ENCODE measurements at places on chromosomes 11 and 22. TPM values are rescaled to one million over a fixed set of nuclear protein-coding genes. Genes with fewer than 3 reads are reported as not detected.

The B3GAT1 gene
- polyA plus RNA-seq: 0.15 TPM

- H3K27ac ChIP-seq: no peak overlapping the region
- no peaks in the 10 kb centered on the region for H3K27me3 ChIP-seq
- H3K36me3 ChIP-seq: no peaks in the 10 kb centered on the region
- peaks cover 32% of the 10 kb centered on the region for H3K4me1 ChIP-seq
- no peak overlapping the region for H3K4me3 ChIP-seq
- peak; percentile 11 for DNase-seq
Observed at GRCh38 chr11:132035766-132036165, 665.4 kb downstream of the NTM start.

GRCh38 chr22:29300467-29300806 is 6.0 kb upstream of the GAS2L1 start:
- no peak overlapping the region for H3K27ac ChIP-seq
- H3K36me3 ChIP-seq: peaks cover 55% of the 10 kb centered on the region
- H3K27me3 ChIP-seq: no peaks in the 10 kb centered on the region
- H3K4me1 ChIP-seq: no peaks in the 10 kb centered on the region

- no peak overlapping the region for H3K27ac ChIP-seq
- DNase-seq: peak; percentile 77
- H3K36me3 ChIP-seq: no peaks in the 10 kb centered on the region
Observed at GRCh38 chr22:17199003-17199731, 20.1 kb downstream of the ADA2 start.

The HEPN1 gene
- not detected for polyA plus RNA-seq

GRCh38 chr11:64894070-64894811 is 15.8 kb upstream of the EHD1 start:
- peaks cover 14% of the 10 kb centered on the region for H3K36me3 ChIP-seq
- DNase-seq: peak; percentile 97
- H3K27me3 ChIP-seq: no peaks in the 10 kb centered on the region
- no peak overlapping the region for H3K4me3 ChIP-seq
- no peak overlapping the region for H3K27ac ChIP-seq
- peaks cover 3% of the 10 kb centered on the region for H3K4me1 ChIP-seq

The THY1 gene
- polyA plus RNA-seq: 1,905 TPM

- H3K27ac ChIP-seq: no peak overlapping the region
- no peak for DNase-seq
- H3K4me3 ChIP-seq: no peak overlapping the region
- H3K36me3 ChIP-seq: no peaks in the 10 kb centered on the region
- H3K4me1 ChIP-seq: 0 out of 2 replicates have a peak, but pooled peaks cover 10% of the 10 kb centered on the region
- no peaks in the 10 kb centered on the region for H3K27me3 ChIP-seq
Observed at GRCh38 chr22:27507935-27508526, 293.5 kb downstream of the MN1 start.

- no peaks in the 10 kb centered on the region for H3K27me3 ChIP-seq
- no peaks in the 10 kb centered on the region for H3K4me1 ChIP-seq
- H3K4me3 ChIP-seq: no peak overlapping the region
- no peaks in the 10 kb centered on the region for H3K36me3 ChIP-seq
- DNase-seq: no peak
- no peak overlapping the region for H3K27ac ChIP-seq
Observed at GRCh38 chr11:2742201-2742600, 42.4 kb upstream of the KCNQ1OT1 start.

DNA sequence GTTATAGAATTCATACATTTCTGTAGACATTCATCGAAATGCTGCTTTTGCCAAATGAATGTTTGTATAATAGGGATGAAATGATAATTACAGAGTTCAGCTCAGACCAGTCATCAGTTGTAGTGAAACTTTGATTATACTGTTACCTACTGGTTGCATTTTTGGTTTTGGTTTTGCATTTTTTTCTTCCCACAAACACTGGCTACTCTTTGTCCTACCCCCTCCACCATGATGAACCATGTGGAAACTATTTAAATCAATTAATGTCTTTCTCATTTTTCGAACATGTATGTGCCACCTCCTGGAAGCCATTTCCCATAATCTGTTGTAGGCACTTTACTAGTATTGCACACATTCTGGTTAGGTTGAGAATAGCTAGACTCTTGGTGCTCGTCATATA is 75.3 kb upstream of the MTNR1B start:
- DNase-seq: no peak
- no peaks in the 10 kb centered on the region for H3K27me3 ChIP-seq
- H3K36me3 ChIP-seq: no peaks in the 10 kb centered on the region
- no peak overlapping the region for H3K4me3 ChIP-seq
- H3K4me1 ChIP-seq: no peaks in the 10 kb centered on the region

The PHLDA2 gene
- polyA plus RNA-seq: 16.2 TPM

The GGTLC2 gene
- polyA plus RNA-seq: not detected

GRCh38 chr11:108121274-108122155 is at the start of gene ACAT1:
ACAT1 (plus strand) TSS chr11:108121567; CDS start chr11:108121607, 40 bp downstream.
- no peaks in the 10 kb centered on the region for H3K36me3 ChIP-seq
- DNase-seq: peak; percentile 96
- no peaks in the 10 kb centered on the region for H3K27me3 ChIP-seq

- H3K4me3 ChIP-seq: peak overlapping the region; percentile 75
- no peaks in the 10 kb centered on the region for H3K27me3 ChIP-seq
- DNase-seq: peak; percentile 81
- H3K4me1 ChIP-seq: 0 out of 2 replicates have a peak, but pooled peaks cover 9% of the 10 kb centered on the region
- H3K36me3 ChIP-seq: peaks cover 8% of the 10 kb centered on the region
Observed at GRCh38 chr11:126282361-126282735, 545 bp upstream of the TIRAP start.

The SLC39A13 gene
- polyA plus RNA-seq: 65.5 TPM

DNA sequence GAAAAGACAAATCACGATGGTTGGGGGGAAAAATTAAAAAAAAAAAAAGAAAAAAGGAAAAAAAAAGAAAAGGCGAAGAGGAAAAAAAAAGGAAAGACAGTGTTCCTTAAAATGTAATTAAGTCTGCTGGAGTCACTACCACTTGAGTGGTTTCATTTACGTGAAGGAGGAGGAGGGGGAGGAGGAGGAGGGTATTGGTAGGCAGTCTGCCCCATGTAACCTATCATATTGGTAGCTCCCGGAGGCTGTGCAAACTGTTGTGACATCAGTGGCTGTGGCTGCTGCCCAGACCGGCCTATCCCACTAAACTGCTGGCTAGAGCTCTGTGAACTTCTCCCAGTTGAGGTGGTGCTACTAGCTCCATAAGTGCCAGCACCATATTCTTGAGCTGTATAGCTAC is 17.9 kb downstream of the KDELR3 start:
- H3K4me3 ChIP-seq: no peak overlapping the region
- no peaks in the 10 kb centered on the region for H3K4me1 ChIP-seq

DNA sequence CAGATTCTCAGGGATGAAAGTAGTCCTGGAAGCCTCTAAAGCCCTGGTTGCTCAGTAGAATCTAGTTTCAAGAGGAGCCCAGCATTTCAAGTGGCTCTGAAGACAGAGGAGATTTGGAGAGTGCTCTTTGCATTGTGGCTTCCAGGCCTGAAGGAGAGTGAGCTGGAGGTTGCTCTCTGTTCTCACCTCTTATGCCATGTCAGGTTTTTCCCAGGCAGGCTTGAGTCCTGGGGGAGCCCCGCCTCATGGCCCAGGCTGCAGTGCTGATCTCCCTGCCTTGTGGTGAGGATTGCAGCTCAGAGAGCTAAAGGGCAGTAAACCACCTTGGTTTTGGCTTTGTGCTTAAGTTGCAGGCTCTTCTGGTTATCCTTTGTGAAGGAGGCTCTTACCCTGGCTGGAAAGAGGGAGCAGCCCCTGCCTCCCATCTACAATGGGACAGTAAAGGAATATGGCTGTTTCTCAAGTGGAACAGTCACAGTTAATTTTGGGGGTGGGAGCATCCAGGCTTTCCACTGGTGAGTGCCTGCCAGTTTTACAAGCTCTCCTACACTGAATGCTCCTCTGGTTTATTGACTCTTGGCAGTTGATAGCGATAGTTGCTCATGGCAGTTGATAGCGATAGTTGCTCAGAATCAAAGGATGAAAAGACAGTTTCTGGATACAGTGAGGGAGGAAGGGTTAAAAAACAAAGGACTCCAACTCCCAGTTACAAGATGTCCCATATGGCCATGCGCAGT is 32.6 kb downstream of the RCOR2 start:
- H3K4me1 ChIP-seq: peaks cover 17% of the 10 kb centered on the region
- H3K27me3 ChIP-seq: no peaks in the 10 kb centered on the region
- H3K27ac ChIP-seq: no peak overlapping the region
- no peak for DNase-seq
- no peaks in the 10 kb centered on the region for H3K36me3 ChIP-seq
- H3K4me3 ChIP-seq: no peak overlapping the region

DNA sequence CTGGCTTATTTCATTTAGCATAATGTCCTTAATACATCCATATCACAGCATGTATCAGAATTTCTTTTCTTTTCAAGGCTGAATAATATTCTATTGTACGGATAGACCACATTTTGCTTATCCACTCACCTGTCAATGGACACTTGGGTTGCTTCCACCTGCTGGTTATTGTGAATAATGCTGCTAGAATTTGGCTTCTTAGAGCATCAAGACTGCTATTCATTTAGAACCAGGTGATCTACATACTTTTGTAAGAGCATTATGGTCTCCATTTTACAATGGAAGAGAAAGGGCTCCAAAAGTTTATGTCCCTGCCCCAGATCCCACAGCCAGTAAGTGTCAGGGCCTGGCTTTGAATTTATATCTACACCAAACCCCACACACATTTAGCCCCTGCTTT is 100.7 kb upstream of the CD82 start:
- H3K36me3 ChIP-seq: no peaks in the 10 kb centered on the region
- no peaks in the 10 kb centered on the region for H3K4me1 ChIP-seq
- no peak overlapping the region for H3K27ac ChIP-seq
- no peak overlapping the region for H3K4me3 ChIP-seq
- no peaks in the 10 kb centered on the region for H3K27me3 ChIP-seq

- H3K4me1 ChIP-seq: no peaks in the 10 kb centered on the region
- no peak overlapping the region for H3K4me3 ChIP-seq
- DNase-seq: no peak
- H3K27ac ChIP-seq: no peak overlapping the region
- no peaks in the 10 kb centered on the region for H3K27me3 ChIP-seq
- H3K36me3 ChIP-seq: no peaks in the 10 kb centered on the region
Observed at GRCh38 chr11:79822766-79823165, 381.9 kb upstream of the TENM4 start.

- H3K36me3 ChIP-seq: no peaks in the 10 kb centered on the region
- no peak overlapping the region for H3K4me3 ChIP-seq
- no peaks in the 10 kb centered on the region for H3K4me1 ChIP-seq
- H3K27ac ChIP-seq: no peak overlapping the region
- DNase-seq: no peak
Observed at GRCh38 chr11:19418221-19418620, 177.5 kb upstream of the E2F8 start.

DNA sequence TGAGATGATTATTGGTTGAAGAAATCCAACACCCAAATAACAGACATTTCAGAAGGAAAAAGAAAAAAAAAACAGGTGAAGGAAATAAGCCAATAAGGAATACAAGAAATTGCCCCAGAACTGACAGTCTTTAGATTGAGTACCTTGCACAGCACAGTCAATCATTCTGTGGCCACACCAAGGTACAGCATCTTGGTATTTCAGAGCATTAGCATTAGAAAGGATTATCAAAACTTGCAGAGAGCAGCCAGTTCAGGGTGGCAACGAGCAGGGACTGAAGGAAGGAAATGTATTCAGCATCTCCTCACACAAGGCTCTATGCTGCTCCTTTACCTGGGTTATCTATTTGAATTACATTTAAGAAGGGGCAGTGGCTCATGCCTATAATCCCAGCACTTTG is 2.1 kb downstream of the ADA2 start:
- H3K4me3 ChIP-seq: no peak overlapping the region
- H3K4me1 ChIP-seq: no peaks in the 10 kb centered on the region
- no peak overlapping the region for H3K27ac ChIP-seq
- H3K27me3 ChIP-seq: peaks cover 15% of the 10 kb centered on the region

The OR5B21 gene
- not detected for polyA plus RNA-seq

DNA sequence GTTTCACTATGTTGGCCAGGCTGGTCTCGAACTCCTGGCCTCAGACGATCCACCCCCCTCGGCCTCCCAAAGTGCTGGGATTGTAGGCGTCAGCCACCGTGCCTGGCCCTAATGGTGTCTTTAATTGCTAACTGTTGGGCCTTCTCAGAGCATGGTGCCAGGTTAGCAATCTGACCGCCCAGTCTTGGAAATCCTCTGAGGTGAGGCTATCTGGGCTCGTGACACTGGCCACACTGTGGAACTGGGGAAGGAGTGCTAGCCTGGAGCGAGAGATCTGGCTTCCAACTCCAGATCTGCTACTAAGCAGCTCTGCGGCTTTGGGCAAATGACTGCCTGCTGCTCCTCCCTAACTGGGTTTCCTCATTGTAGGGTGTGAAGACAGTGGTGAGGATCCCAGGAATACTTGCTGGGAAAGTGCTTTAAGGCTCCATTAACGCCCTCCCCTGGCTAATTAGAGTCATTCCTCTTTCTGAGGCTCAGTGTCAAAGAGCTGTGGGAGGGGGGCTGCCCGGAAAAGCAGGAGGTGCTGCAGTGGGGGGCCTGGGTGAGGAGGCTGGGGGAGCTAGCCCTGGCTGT is 35.4 kb downstream of the CHRDL2 start:
- no peak for DNase-seq
- no peak overlapping the region for H3K27ac ChIP-seq
- no peaks in the 10 kb centered on the region for H3K4me1 ChIP-seq
- no peaks in the 10 kb centered on the region for H3K27me3 ChIP-seq
- no peaks in the 10 kb centered on the region for H3K36me3 ChIP-seq

The UPB1 gene
- polyA plus RNA-seq: 0.49 TPM

The ADORA2A gene
- polyA plus RNA-seq: 9.3 TPM

- no peak overlapping the region for H3K4me3 ChIP-seq
- DNase-seq: no peak
- peak overlapping the region; percentile 99 for H3K27ac ChIP-seq
Observed at GRCh38 chr11:103530257-103530656, 421.0 kb downstream of the DYNC2H1 start.

The DDI1 gene
- not detected for polyA plus RNA-seq

DNA sequence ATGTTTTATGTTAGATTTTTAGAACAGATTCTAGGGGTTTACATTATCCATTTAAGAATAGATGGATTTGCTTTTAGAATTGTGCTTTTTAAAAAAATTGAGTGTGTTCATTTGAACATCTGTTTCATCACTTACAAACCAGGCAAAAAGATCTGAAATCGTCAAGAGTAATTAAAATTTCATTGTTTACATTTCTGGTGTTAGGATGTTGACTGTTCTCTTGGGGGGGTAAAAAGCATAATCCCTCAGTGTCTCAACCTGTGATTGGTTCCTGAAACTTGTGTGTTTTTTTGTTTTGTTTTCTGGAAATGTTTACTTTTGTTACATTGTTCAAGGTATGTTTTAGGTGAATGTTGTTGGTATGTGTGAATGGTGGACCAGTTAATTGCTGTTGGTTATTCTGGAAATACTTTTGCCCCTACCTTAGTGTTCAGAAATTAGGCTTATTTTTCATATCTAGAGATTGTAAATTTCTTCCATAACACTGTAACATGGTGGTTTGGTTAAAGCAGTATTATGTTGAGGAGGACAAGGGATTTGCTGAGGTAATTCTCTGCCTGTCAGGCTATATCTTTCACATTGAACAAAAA is 4.8 kb downstream of the PCF11 start:
- H3K4me1 ChIP-seq: peaks cover 11% of the 10 kb centered on the region
- H3K27me3 ChIP-seq: no peaks in the 10 kb centered on the region
- peaks cover 74% of the 10 kb centered on the region for H3K36me3 ChIP-seq
- no peak overlapping the region for H3K4me3 ChIP-seq

- no peak overlapping the region for H3K27ac ChIP-seq
- H3K36me3 ChIP-seq: no peaks in the 10 kb centered on the region
- no peaks in the 10 kb centered on the region for H3K27me3 ChIP-seq
Observed at GRCh38 chr11:14614091-14614622, 29.4 kb upstream of the PDE3B start.

All from SK-N-SH (cell line).